Effector CD4-positive, alpha-beta T cell (primary cell): ENCODE measurements at places on chromosomes 13 and 19.

DNA sequence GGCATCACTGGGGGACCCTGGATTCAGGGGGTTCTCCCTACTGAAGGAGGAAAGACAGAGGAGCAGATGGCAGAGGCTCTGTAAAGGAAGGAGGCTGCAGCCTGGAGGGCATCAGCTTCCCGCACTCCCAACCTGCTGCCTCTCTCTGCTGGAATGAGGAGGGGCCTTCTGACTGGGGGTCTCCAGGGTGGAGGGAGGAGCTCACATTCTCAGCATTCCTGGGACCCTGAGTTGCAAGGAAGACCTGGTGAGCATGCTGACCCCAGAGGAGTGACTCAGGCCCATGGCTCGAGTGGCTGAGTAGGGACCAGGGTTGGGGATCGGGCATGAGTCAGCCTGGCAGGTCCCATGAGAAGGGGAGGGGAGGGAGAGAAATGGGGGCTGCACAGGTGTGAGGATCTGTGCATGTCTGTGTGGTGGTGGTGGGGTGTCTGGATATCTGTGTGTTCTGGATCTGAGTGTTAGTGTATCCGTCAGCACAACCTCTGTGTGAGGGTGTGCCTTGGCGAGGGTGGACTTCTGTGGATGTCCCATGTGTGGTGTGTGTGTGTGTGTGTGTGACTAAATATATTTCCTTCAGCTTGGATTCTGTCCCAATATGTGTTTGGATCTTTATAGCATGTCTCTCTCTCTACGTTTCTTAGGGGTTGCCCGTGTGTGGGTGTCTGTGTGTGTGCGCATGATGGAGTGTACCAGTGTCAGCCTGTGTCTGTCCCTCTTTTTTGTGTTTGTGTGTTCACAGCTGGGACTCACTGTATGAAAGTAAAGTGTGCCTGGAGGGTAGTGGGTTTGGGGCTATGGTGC, 4.6 kb downstream of the AXL start:
- DNase-seq = no peak

DNA sequence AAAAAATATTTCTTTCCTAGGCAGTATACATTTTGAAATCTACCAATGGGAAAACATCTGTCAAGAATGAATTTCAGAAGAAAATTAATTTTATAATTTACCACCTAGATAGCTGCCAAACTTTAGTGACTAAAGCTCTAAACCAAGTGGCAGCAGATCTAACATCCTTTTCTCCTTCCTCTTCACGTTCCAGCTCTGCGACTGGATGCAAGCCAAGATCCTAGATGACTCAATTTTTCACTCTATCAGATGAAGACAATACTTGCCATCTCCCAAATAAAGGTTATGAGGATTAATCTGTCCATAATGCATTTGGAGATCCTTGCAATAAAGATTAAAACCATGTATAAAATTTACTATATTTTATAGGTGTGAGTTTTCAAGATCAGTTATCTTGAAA, 66.7 kb upstream of the MIR17HG start:
- no peak for DNase-seq

GRCh38 chr13:42834946-42835345, 53.6 kb downstream of the FAM216B start:
- no peak for DNase-seq

- no peak for DNase-seq
Measured at GRCh38 chr13:98807774-98808173, 55.3 kb upstream of the SLC15A1 start.

DNA sequence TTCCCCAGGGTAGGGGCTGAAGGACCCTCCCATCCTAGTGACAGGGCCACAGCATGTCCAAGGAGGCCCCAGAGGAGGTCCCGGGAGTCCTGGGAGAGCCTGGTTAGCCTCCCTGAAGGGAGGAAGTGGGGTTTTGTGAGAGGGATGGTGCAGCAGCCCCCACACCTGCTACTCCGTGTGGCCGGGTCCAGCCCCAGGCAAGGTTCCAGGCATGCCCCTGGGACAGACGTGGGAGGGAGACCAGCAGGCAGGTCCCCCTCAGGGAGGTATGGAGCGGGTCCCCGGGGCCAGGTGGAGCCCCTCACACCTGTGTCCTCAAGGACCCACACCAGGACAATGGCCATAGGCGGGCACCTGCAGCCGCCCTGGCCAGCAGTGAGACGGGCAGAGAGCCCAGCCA, 1.9 kb upstream of the F7 start:
- DNase-seq = no peak

DNA sequence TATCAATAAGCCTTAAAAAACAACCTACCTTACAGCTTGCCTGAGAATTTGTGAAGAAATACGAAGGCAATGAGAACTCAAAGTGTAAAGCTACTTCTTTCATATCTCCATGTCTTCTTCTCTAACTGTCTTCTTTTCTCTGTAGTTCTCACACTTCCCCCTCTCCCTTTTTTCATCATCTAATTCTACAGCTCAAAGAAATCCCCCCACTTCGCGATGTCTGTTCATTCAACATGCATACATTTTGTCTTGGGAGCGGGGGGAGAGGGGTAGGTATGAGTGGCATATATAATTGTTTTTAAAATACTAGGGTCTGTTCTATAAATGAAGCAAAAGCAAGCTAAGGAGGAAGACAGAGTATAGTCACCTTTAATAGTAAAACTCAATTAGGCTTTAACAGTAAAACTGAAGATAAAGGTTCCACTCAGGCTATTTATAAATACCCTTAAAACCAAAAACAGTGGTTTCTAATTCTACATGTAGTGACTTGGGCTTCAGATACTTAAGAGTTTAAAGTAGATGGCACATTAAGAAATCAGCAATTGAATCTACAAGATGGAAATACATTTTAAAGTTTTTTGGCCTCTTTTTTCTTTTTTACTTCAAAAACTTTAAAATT, 106.9 kb downstream of the KLF12 start:
- DNase-seq = no peak

DNA sequence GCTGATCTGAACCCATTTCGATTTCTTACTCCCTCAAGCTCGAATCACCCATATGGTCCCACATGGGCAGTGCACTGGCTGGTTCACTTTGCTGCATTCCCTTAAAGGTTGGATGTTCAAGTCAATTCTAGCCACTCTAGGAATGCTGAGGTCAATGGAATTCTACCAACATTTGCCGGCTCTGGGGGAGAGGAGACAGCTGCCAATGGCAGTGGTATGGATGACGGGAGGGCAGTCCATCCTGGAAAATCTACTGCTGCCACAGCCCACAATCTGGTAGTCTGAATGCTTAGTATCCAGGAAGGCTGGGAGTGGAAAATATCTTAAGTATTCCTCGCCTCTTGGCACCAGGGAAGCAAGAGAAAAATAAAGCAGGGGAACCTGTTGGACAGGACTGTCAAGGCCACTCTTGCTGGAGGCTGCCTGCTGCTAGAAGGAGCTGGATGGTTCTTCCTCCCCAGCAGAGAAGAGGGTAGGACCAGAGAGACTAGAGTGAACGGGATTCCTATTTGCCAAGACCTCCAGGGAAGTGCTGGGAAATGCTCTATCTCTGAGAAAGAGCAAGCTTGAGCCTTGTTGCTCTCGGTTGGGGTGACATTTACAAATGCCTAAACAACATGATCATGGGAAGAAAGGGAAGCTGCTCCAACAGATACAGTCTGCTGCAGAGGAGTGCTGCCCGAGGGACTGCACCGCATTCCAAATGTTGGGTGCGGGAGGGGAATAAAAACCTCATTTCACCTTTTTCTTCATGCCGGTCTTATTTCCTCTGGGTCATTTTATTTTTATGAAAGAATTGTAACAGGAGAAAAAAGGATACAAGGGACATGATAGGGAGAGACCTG, 20.7 kb upstream of the HMGB1 start:
- DNase-seq = no peak

- DNase-seq = no peak
Measured at GRCh38 chr13:51581148-51581820, 3.0 kb upstream of the WDFY2 start.

DNA sequence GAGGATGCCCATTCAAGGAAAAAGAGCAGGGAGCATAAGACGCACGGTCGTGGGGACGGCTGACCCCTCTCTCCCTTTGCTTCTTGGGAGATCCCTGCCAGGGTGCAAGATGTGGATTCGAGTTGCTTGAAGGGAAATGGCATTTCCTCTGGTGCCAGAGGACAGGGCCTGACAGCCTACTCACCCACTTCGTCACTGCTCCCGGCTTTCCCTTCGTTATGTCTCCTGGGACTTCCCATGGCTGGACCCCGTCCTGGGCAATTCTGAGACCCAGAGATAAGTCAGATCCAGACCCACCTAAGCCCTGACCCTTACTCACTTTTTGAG, 1.2 kb downstream of the TBC1D17 start:
- DNase-seq = no peak

DNA sequence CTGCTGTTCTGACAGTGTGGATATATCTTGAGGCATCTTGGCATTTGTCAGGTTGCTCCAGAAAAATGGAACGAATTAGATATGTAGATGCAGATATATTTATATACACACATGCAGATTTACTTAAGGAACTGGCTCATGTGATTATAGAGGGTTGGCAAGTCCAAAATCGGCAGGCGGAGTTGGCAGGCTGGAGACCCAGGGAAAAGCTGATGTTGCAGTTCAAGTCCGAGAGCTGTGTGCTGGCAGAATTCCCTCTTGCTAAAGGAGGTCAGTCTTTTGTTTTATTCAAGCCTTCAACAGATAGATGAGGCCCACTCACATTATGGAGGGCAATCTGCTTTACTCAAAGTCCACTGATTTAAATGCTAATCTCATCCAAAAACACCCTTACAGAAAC, 24.4 kb upstream of the CSNK1A1L start:
- no peak for DNase-seq

DNA sequence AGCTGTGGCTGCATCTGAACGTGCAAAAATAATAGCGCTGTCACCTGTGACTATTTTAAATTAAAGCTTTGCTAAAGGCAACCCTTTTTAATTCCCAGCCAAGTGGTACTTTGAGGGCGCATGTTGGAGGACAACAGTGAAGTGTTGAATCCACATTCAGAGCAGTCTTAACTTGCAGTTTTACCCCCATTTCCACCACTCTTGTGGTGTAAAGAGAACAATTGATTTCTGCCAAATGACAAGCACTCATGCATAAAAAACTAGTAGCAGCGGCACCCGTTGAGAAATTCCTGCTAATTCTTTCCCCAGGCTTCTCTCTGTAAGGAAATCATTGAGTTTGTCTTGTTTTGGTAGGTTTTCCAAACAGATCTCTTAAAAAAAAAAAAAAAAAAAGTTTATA, 1033.3 kb downstream of the EFNB2 start:
- no peak for DNase-seq

DNA sequence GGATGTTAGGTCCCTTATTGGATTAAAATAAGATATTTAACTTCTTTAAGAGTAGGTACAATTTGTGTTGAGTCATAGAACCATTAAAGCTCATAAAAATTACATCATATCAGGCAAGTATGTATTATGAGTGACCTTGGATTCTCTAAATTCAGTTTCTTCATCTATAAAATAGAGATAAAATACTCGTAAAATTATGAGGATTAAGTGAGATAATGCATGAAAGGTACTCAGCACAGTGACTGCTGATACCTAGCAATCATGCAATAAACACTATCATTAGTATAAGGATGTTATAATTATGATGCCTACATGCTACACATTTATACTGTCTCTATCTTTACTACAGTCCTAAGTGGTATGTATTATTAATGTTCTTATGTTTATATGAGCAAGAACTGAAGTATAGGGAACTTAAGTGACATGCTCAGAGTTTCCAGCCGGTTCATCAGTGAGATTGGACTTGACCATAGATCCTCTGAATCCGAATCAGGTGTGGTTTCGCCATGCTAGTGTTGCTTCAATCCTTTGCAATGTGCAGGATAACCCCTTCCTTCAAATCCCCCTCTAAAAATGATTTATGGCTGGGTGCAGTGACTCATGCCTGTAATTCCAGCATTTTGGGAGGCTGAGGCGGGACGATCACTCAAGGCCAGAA, 22.9 kb upstream of the FRY start:
- no peak for DNase-seq

DNA sequence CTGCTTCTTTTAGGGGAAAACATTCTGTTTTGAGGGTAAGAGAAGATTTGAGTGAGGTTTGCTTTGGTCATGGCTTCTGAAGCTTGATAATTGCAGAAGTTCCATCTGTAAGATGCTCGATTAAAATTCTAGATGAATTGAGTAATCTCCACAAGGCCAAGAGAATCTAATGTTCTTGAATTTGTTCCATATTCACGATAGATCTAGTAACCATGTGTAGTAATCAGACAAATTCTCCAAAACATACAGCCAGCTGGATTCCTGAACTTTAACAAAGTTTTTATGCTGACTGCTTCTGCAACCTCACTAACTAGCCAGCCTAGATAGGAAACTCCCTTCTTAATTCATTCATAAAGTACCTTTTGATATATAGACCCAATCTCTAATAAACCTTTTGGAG, 92.7 kb downstream of the COL4A2 start:
- DNase-seq = no peak

DNA sequence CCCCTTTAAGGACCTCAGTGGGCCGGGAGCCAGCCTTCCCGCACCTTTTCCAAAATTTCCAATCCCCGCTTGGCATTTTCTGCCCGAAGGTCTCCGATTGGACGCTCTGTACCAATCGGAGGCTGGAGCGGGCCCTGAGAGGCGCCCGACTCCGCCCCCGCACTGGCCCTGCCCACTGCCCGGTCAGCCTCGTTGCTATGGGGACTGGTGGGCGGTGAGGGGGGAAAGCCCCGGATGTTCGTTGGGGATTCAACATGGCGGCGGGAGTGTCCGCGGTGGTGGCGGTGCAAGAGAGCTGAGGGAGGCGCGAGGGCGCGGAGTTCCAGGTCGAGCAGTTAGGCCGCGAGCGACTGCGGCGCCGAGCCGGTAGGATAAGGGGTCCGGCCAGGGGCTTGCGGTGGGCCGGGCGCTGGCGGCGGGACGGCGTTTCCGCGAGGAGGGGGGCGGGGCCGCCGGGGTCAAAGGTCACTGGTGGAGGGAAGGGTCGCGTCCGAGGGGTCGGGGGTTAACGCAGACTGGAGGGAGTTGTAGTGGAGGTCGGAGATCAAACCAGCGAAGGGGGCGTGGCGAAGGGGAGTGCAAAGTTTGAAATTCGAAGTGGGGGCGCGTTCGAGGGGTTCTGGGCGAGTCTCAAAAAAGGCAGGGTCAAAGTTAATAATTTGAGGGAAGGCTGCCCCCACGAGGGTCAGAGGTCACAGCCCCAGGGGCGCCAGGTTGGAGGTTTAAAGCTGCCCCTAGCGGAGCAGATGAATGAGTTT, at the start of gene PAK4:
Gene PAK4, plus strand, starts transcription at position 233 of the 758 bp plus-strand sequence. CDS start 43,768 bp downstream, outside the sequence.
- DNase-seq = peak; percentile 93

- DNase-seq = no peak
Measured at GRCh38 chr19:31178833-31179470, 170.3 kb downstream of the TSHZ3 start.
